Parietal lobe (tissue), 2 donors: ENCODE measurements at places on chromosomes 6 and 20. TPM values are rescaled to one million over a fixed set of nuclear protein-coding genes. Genes with fewer than 3 reads are reported as not detected.

BANF2 gene
- not detected for total RNA-seq

ZNF334 gene
- total RNA-seq: 37.6 TPM

WFDC2 gene
- total RNA-seq: 4.4 TPM

UST gene
- total RNA-seq: 29.4 TPM

ADGRF1 gene
- total RNA-seq: not detected

PHACTR1 gene
- 90.5 TPM for total RNA-seq

EDN3 gene
- total RNA-seq: 0.63 TPM

PNLDC1 gene
- total RNA-seq: not detected

NKX2-4 gene
- total RNA-seq: not detected

CDKN1A gene
- 1.3 TPM for total RNA-seq

WFDC9 gene
- total RNA-seq: not detected

ALDH8A1 gene
- 13.1 TPM for total RNA-seq

CDK19 gene
- total RNA-seq: 78.9 TPM

HLA-DQB1 gene
- total RNA-seq: 0.63 TPM

TXLNB gene
- 0.31 TPM for total RNA-seq

BLOC1S5 gene
- total RNA-seq: 19.7 TPM

GSTA2 gene
- total RNA-seq: not detected

AVP gene
- not detected for total RNA-seq

PCSK2 gene
- 40.7 TPM for total RNA-seq

PRICKLE4 gene
- 1.6 TPM for total RNA-seq

PROCR gene
- 4.4 TPM for total RNA-seq

TTK gene
- 6.9 TPM for total RNA-seq

RIPPLY2 gene
- total RNA-seq: 11.3 TPM
